Renal cortex interstitium (tissue), 15 donors: ENCODE measurements at places on chromosomes 4 and X.

- DNase-seq: no peak
Observed at GRCh38 chr4:10192331-10192730, 75.7 kb upstream of the WDR1 start.

DNA sequence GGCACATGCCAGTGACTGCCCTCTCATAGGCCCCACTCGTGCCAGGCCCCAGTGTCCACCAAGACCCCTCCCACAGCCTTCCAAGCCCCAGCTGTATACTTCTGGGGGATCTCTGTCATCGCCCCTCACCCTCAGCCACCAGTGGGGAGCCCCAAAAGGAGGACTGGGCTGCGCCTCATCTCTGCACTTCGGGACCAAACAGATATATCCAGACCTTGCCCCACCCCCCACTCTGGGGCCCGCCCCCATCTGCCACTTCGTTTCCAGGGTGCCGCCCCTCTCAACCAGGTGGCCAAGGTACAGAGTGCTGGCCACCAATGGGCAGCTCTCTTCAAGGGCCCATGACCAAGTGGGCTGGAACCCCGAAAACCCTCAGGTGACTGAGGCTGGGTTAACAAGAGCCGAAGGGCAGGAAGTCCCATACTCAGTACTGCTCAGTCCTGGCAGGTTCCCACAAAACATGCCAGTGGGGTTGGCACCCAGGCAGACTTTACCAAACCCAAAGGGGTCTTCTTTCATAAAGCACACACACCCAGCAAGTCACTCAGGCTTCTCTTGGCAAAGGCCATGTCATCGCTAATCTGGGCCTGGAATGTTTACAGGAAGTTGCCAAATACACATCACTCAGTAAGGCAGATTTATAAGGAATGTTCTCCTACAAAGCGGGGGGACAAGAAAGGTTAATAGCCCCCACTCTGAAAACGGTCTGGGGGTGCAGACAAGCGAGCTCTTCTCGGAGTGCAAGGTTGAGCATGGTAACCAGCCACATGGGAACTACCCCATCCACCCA lies 4.4 kb downstream of the ZFYVE28 start:
- no peak for DNase-seq

DNA sequence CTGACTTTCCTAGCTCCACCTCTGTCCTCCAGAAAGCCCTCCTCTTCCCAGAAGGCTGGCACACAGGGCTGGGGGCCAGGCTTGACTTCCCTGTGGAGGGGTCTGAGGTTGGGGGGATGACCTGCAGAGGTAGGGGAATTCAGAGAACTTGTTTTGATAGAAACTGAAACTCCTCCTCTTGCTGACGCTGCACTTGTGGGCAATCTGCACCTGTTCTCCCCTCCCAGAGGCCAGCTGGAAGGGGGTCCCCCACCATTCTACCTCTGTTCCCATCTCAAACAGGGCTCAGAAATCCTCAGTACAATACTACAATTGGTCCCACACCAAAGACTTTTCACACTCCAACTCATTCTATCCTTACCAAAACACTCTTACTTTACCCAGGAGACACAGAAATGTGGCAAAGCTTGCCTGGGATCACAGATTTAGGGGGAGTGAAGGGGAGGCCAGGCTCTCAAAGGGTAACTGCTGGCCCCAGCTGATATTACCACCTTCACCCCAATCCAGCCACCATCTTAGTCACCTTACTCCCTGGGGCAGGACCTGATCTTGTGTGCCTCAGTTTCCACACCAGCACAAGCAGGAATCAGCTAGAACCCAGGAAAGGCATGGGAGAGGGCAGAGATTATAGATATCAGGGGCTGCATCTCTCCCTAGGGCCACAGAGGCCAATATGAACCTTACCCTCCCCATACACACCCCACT lies 18.5 kb downstream of the OTUD5 start:
- DNase-seq: no peak

- DNase-seq: no peak
Observed at GRCh38 chr4:179307297-179308136, 1865.3 kb upstream of the AGA start.

DNA sequence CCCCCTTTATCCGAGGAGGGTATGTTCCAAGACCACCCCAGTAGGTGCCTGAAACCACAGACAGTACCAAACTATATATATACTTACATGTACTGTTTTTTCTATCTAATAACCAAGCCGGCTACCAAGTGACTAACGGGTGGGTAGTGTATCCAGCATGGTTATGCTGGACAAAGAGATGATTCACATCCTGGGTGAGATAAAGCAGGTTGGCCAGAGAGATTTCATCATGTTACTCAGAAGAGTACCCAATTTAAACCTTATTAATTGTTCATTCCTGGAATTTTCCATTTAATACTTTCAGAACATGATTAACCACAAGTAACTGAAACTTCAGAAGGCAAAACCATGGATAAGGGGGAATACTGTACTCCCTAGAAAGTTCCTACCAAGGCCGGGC lies 46.5 kb downstream of the RFC1 start:
- DNase-seq: no peak

DNA sequence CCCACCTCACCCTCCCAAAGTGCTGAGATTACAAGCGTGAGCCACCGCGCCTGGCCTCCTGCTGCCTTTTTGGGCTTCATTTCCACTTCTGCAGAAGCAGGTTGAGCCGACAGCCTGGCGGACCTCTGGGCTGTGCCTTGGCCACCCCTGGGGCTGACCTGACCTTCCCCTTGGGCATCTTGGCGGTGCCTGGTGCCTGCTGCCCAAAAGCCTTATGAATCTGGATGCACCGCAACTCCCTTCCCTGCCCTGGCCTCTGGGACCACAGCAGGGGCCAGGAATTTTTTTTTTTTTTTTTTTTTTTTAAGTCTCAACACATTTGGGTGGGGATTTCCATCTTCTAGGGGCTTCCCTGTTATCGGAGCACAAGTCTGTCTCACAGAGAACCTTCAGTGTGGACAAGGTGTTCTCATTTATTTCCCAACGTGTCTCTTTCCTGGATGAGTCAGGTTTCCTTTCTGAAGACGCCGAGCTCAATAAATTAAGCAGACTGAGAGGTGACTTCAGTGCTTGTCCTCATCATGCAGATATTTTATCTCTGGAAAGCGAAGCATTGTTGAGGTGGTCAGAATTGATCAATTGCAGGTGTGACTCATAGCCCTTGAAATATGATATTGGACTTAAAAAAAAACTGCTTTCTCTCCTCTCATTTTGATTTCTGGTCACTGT lies 79.7 kb downstream of the SHROOM2 start:
- DNase-seq: no peak
